Astrocyte of the cerebellum (primary cell): ENCODE measurements at places on chromosomes 2 and 18.

DNA sequence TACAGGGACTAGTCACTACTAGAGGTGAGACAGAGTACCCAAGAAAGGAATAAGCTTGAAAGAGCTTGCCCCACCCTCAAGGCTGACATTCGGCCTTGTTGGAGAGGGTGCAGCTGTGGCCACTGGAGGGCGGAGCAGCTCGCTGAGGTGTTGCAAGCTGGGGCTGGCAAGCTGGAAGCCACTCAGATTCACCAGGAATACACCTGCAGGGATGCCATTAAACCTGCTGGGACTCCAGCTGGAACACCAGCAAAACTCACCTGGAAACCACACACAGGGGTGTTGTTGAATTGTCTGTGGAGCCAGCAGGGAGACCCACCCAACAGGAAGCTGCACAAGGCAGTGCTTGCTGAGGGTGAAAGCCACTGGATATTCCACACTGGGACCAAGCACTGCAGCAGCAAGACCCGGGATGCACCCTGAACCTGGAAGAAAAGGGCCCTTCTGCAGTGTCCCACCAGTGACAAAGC lies 26.1 kb downstream of the KCTD18 start:
- DNase-seq, result no peak

DNA sequence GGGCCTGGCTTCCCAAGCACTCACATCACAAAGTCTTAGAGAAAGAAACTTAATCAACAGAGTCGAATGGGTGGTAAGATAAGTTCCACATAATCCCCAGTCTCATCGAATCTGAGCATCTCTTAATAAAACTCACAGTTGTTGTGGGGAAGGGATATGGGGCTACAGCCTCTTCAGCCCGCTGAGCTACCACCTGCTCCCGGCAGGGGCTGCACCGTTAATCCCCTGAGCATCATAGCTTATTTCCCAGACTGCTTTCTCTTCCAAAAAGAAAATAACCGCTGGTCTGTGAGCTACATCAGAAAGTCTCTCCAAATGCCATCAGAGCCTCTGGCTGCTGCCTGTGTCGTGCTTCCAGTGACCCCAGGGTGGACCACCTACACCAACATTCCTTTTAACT lies 139.4 kb upstream of the CELF4 start:
- no peak for DNase-seq

- DNase-seq, result peak; percentile 84
These were observed 263.6 kb downstream of the RNF144A start for GRCh38 chr2:7180638-7181370.

DNA sequence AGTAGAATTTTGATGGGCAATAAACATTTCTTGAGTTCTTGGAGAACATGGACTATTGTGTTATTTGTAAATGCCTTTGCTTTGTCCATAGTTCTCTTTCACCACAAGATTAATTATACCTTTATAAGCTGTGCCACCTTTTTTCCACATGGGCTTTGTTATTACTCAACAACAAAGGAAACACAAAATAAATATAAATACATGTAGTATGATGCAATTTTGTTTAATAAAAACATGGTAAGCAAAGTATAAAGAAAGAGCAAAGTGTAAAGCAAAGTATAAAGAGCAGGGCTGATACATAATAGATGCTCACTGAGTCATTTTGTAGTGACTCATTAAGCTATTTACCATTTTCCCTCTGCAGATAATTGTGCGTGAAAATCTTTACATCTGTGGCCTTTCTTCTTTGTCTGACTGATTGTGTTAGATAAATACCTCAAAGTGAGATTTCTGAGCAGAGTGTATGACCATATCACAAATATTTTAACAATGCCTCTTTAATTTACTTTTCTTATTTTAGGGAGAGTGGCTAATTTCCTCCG lies 80.9 kb downstream of the CERS6 start:
- DNase-seq, result no peak

- peak; percentile 51 for DNase-seq
These were observed at the start of gene CHAC2 for GRCh38 chr2:53767405-53768241. CHAC2 (plus strand) TSS chr2:53767804; CDS start chr2:53767887, 83 bp downstream.

- DNase-seq, result no peak
These were observed 38.6 kb downstream of the RAMP1 start for GRCh38 chr2:237898057-237898414.

- DNase-seq, result no peak
These were observed 377.4 kb downstream of the DLGAP1 start for GRCh38 chr18:4077721-4078120.

GRCh38 chr2:235757640-235758039 lies 263.8 kb downstream of the AGAP1 start:
- DNase-seq, result no peak

DNA sequence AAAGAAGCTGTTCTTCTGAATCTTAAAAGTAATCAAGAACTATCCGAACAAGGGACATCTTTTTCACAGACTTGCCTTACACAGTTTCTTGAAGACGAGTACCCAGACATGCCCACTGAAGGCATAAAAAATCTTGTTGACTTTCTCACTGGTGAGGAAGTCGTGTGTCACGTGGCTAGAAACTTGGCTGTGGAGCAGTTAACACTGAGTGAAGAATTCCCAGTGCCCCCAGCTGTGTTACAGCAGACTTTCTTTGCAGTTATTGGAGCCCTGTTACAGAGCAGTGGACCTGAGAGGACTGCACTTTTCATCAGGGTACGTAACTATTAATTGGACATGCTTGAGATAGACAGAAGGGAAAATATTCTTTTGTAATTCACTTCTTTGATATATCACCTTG lies 2.4 kb downstream of the MRPL44 start:
- DNase-seq, result no peak

DNA sequence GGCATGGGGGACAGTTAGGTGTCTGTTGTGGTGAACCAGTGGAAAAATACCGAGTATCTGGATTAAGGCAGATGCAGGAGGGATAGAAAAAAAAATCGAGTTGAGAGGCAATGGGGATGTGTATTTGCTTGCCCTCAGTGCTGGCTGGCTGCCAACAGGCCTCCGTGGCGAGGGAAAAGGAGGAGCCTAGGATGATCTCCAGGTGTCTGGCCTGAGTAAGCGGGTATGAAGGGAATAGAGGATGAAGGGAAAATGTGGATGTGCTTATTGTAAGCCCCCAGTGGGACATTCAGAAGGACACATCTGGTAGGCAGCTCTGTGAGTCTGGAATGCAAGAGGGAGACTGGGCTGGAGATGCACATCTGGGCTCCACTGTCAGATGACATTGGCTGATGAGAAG lies 22.8 kb downstream of the KCNS3 start:
- no peak for DNase-seq

DNA sequence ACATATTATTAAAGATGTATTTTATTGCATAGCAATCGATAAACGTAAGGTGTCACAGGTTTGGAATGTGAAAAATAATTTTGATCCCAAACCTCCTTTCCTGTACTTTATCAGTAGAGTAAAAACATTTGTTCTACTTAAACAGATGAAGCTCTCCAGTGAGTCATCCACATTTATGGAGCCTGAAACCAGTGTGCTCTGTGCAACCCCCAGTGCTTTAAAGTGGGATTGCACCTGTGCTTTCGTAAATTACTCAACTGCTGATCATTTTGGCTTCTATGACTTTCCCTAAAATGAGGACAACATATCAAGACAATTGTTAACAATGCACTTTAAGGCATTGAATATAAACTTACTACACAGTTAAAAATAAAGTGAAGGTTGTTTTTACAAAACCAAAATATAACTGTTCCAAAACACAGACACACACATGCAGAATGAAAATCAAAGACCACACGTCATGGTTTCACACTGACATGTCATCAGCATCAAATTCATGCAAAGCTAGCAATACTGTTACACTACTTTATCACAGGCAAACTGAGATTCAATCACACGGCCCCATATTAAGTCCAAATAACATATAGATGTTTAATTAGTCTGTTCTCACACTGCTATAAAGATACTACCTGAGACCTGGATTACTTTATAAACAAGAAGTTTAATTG lies 9.7 kb downstream of the TMEM18 start:
- peak; percentile 55 for DNase-seq

DNA sequence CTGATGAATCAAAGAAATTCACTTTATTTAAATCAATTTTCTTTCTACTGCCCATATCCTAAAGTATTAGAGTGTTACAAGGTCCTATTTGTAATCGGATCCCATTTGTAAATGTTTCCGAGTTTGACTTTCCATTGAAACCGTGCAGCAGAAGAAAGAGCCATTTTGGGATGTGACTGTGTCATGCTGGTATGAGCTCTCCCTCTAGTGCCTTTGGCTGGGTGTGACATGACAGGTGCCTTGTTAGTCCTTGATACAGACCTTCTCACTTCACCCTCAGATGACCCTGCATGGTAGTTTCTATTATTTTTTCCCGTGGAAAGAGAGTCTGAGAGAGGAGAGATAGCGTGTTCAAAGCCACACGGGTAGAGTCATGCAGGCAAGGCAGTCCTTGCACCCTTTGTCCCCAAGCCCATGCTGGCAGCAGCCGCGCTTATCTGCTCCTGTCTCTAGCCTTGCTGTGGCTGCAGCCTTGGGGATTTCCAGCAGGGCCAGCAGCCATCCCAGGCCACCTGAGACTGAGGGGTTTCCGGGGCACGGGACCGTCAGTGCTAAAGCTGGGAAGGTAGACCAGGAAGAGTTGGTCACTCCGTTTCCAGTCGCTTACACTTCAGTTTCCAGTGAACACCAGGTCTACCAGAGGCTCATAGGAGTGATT lies 21.4 kb downstream of the CHMP1B start:
- no peak for DNase-seq

- no peak for DNase-seq
These were observed 484.0 kb downstream of the SATB2 start for GRCh38 chr2:198973785-198974184.

GRCh38 chr2:224038049-224038829 lies 847 bp downstream of the SERPINE2 start:
- DNase-seq, result no peak

- DNase-seq, result no peak
These were observed 23.8 kb downstream of the TGOLN2 start for GRCh38 chr2:85303780-85304531.

DNA sequence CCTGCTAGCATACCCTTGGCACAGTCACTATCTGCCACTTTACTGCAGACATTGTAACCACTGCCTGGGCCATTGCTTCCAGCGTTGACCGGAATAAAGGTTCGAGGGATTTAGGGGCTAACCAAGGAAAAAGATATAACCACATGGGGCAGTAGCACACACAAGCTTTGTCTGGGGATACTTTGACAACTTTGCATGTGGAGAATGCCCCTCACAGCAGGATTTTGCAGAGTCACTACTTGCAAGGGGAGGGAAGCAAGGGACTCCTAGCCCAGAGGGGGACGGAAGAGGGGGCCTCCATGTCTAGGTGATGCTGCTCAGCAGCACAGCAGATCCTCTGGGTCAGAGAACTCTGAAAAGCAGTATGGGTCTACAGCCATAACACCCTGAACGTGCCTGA lies 138.7 kb downstream of the SPP2 start:
- no peak for DNase-seq

DNA sequence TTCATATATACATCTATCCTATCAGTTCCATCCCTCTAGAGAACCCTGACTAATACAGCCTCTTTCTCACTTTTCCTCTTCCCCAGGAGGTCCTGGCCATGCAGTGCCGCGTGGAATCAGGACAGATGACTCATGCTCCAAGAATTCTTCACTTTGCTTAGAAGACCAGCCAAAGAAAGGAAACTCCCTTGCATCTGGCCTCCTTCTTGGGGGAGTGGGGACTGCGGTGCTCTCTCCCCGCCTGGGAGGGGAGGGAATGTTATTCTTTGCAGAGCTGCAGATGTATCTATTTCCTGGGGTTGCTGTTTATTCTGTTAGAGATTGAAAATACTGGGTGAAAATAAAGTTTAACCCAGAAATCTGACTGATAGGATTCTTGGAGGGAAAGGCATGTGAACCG lies 111.5 kb upstream of the SH3BP4 start:
- peak; percentile 98 for DNase-seq

DNA sequence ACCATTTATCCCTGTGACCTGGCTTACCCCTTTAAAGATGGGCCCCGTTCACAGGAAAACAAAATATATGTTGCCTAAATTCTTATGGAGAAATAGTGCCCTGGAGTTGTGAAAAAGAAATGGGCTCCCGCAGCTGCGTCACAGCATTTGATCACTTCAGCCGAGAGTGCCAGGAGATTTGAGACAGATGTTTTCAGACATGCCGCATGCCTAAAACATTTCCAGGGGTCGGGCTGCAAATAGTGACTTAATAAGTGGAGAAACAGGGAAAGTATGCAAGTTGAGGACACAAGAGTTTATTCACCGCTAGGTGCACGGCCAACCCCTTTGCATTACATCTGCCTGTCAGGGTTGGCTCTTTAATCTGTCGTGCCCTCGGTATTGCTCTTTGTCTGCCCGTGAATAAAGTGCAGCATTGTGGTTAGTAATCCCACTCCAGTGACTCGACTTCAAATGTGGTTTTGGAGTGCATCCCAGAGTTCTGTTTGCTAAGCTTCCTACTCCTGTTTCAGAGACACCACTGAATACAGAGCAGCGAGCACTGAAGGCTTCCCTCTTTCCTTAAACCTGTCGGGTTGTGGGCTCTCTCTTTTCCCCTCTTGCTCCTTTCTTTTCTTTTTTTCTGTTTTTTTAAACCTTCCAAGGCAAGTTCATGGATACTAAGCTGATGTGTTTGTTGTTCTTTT lies 187.5 kb downstream of the LTBP1 start:
- peak; percentile 99 for DNase-seq

- no peak for DNase-seq
These were observed 66.9 kb downstream of the BCL11A start for GRCh38 chr2:60486551-60486950.

- no peak for DNase-seq
These were observed 288.0 kb downstream of the TDRD15 start for GRCh38 chr2:21411741-21412140.

DNA sequence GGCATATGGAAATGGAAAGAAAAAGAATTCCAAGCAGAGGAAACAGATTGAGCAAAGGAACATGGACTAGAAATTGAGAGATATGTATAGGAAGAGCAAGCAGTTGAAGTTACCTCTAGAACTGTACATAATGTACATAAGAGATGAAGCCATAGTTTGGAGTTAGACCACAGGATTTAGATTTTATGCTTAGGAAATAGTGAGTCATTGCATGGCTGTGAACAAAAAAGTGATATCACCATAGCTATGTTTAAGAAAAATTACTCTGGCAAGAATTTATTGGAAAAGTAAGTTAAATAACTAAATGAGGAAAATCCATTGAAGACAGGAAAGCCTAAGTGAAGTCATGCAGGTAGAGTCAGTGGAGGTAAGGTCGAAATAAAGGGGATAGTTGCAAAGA lies 99.4 kb upstream of the GALNT5 start:
- no peak for DNase-seq

DNA sequence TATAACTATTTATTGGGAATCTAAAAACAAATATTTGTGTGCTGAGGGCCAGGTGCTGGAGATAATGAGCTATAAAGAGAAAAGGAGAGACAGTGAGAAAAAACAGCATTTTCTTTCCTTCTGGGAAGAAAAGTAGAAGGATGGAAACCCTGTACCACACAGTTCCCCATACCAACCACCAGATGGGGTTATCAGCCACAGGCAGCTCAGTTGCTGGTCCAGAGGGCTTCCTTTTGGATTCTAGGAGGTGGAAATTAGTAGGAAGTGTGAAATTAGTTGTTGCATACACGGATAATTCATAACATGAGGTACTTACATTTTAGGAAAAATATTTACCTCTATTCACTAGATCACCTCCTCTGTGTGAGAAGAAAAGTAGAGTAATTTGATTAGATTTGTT lies 237.0 kb upstream of the FOSL2 start:
- DNase-seq, result no peak

GRCh38 chr2:29022679-29023078 lies 41.6 kb downstream of the TOGARAM2 start:
- DNase-seq, result peak; percentile 74

GRCh38 chr2:38200598-38200997 lies 124.6 kb upstream of the CYP1B1 start:
- DNase-seq, result no peak

- DNase-seq, result no peak
These were observed 251.8 kb upstream of the DDX18 start for GRCh38 chr2:117562654-117563053.
